Activated CD8-positive, alpha-beta memory T cell treated with anti-CD3 and anti-CD28 coated beads for 4 hours (primary cell): ENCODE measurements at places on chromosomes 4 and X.

- DNase-seq = no peak
These were observed 253.4 kb downstream of the TMA16 start for GRCh38 chr4:163747886-163748285.

GRCh38 chrX:106899841-106900240 is 3.3 kb downstream of the RIPPLY1 start:
- no peak for DNase-seq

- no peak for DNase-seq
These were observed 3.6 kb downstream of the NKX1-1 start for GRCh38 chr4:1402516-1403091.

- DNase-seq = no peak
These were observed 34.4 kb downstream of the SLAIN2 start for GRCh38 chr4:48375651-48376304.

GRCh38 chr4:16237715-16238114 is 11.4 kb upstream of the TAPT1 start:
- DNase-seq = no peak

DNA sequence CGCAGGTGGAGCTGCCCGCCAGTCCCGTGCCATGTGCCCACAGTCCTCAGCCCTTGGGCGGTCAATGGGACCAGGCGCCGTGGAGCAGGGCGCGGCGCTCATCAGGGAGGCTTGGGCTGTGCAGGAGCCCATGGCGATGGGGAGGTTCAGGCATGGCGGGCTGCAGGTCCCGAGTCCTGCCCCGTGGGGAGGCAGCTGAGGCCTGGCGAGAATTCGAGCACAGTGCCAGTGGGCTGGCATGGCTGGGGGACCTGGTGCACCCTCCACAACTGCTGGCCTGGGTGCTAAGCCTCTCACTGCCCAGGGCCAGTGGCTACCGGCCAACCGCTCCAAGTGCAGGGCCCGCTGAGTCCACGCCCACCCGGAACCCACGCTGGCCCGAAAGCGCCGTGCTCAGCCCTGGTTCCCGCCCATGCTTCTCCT is 646.5 kb downstream of the GABRG1 start:
- DNase-seq = no peak

- no peak for DNase-seq
These were observed 1863.6 kb downstream of the STIM2 start for GRCh38 chr4:28724239-28724638.

DNA sequence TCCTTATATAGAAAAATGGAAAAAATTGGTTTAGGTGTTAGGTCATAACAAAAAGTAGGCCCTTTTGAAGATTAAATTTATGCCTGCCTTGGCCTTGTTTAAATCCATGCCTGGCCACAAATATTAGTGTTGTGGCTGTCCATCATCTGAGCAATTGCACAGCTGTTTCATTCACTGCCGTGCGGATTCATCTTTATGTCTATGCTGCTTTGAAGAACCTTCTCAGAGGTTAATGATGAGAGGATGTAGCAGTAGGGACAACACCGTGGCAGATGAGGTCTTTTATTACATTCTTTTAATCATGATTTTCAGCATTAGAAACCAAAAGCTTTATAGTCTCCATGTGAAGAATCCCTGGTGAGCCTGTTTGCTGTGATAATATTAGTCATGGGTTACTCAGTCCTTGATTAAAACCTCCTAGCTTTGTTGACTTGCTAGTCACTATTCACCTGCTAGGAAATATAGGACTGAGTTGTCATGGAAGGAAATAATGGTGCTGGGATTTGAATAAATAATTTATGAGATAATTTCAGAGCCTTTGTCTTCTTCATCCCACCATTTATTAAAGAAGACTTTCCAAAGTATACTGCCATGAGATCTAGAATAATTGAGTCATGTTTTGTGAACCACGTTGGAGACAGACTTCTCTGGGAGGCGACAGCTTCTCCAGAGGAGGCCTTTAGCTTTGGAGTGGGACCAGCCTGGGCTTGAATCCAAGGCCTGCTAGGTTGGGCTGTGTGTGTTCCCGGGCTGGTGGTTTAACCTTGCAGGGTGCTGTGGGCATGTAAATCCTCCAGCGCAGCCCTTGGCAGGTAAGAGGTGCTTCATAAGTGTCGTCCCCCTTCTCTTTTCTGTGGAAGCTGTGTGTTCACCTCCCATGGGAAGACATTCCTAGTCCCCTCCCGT is 53.5 kb downstream of the PTTG2 start:
- DNase-seq = no peak

DNA sequence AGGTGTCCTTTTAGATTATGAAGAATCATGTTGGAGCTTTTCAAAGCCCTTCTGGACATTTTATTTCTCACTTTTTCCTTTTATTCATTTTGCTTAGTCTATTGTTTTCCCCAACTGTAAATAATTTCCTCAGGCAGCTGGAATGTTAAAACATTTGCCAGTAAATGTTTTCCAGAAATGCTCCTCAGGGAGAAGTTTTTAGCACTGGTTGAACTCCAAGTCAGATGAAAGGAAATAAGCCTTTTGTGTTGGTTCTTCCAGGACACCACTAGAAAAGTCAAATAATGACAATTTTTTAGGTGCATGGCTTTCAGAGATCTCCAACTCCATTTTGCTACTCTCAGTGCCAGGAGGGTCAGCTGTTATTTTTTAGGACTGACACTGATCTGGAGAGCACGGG is 127.9 kb downstream of the IL13RA2 start:
- DNase-seq = no peak

GRCh38 chrX:86023811-86024210 is 23.5 kb downstream of the CHM start:
- no peak for DNase-seq

GRCh38 chrX:110985470-110985869 is 110.5 kb upstream of the PAK3 start:
- DNase-seq = no peak

GRCh38 chrX:41982953-41983352 is 59.6 kb upstream of the CASK start:
- no peak for DNase-seq

- peak; percentile 2 for DNase-seq
These were observed 643 bp downstream of the SRP72 start for GRCh38 chr4:56468097-56468422.

- DNase-seq = no peak
These were observed 40.3 kb downstream of the OSTC start for GRCh38 chr4:108690738-108691137.

DNA sequence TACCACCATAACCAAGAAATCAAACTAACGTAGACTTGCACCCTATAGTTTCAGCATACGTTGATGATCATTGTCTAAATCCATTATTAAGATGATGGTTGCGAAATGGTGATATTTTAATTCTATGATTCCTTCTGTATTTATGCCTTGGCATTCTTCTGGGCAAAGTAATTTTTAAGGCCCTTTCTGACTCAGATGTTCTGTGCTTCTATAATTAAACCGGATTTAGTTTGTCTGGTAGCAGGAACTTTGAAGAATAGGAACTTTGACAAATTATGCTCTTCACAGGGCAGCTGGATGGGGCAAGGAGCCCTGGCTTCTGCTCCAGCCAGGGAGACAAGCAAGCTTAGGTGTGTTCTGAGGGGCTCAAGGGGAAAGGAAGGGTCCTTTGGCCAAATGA is 23.8 kb upstream of the PLAC1 start:
- no peak for DNase-seq

DNA sequence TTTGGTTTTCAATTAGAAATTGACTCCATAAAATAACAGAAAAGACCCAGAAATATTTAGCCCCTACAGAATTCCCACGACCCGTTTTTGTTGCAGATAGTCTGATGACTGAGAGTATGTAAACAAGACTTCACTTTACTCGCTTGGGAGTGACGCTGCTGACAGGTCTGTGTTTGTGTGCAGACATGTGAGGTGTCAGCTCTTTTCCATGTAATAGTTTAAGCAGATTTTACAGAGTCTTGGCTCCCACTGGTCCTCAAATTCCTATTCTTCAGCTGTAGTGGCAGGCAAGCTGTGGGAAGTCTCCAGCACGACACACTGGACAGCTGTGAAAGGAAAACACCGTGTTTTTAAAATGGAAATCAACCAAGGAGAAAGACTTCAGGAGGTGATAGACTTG is 455.7 kb downstream of the GABRG1 start:
- DNase-seq = no peak

DNA sequence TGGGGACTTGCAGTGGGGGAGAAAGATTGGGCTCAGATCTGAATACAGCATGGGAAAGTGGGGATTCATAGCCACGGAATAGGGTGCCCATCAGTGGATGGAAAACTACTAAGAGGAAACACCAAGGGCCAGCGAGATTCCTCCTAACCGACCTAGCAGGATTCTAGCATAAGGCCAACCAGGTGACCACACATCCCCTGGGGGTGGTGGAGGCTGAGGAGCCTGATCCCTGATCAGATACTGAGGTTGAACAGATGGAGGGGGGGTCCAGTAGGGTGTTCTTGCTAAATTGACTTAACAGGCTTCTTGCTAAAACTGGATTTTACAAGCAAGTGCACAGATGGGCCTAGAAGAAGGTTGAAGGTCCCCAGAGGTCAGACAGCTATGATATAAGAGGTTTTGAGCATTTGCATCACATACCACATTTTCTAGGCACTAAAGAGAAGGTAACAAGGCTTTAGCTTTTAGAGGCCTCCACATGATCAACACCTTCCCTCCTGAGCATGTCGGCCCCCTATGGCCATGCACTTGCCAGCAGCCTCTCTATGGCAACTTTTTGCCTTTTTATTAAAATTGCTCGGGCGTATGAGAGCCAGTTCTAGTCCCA is 69.1 kb upstream of the PUDP start:
- DNase-seq = no peak

- DNase-seq = no peak
These were observed 147.5 kb downstream of the NPFFR2 start for GRCh38 chr4:72179342-72179741.

- no peak for DNase-seq
These were observed 3.5 kb upstream of the TMSB4X start for GRCh38 chrX:12971282-12972003.
